ENCODE measurements at places on chromosomes 12 and 14.

DNA sequence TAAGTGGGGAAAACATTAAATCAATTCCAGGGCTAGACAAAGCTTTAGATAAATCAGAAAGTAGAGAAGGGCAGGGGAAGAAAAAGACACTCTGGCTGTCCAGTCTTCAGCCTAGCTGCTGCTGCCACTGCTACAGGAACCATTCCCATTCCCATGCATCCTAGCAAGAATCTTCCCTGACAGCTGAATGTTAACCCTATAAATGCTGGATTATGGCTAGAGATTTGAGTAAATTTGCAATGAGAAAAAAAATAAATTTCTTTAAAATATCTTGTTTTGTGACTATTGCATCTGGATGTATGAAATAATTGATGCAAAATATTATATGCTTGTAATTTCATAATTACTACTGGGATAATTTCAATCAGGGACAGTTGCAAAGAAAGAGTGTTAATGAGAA, 15.0 kb upstream of the CDKN3 start:
- DNase-seq, result no peak

DNA sequence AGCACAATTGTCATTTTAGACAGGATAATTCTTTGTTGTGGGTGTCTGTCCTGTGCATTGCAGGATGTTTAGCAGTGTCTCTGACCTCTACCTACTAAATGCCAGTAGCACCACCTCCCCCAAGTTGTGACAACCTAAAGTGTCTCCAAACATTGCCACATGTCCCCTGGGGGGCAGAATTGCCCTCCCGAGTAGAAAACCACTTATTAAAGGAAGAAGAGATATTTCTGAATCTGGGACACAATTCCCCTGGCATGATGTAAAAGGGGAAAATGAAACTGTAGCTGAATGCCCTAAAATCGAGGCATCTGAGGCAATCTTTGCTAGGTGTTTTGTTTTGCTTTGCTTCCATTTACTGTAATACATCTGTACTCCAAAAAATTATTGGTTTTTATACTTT, 116.8 kb upstream of the NAP1L1 start:
- DNase-seq, result no peak

GRCh38 chr14:55454264-55455002, 14.0 kb upstream of the TBPL2 start:
- no peak for DNase-seq

- no peak for DNase-seq
Observed at GRCh38 chr14:90596733-90597132, 199.9 kb downstream of the CALM1 start.

GRCh38 chr12:110846615-110847566, at the start of gene CCDC63:
Gene CCDC63 (plus strand): TSS chr12:110846987. CDS start chr12:110852955, 5,968 bp downstream.
- DNase-seq, result peak; percentile 40

DNA sequence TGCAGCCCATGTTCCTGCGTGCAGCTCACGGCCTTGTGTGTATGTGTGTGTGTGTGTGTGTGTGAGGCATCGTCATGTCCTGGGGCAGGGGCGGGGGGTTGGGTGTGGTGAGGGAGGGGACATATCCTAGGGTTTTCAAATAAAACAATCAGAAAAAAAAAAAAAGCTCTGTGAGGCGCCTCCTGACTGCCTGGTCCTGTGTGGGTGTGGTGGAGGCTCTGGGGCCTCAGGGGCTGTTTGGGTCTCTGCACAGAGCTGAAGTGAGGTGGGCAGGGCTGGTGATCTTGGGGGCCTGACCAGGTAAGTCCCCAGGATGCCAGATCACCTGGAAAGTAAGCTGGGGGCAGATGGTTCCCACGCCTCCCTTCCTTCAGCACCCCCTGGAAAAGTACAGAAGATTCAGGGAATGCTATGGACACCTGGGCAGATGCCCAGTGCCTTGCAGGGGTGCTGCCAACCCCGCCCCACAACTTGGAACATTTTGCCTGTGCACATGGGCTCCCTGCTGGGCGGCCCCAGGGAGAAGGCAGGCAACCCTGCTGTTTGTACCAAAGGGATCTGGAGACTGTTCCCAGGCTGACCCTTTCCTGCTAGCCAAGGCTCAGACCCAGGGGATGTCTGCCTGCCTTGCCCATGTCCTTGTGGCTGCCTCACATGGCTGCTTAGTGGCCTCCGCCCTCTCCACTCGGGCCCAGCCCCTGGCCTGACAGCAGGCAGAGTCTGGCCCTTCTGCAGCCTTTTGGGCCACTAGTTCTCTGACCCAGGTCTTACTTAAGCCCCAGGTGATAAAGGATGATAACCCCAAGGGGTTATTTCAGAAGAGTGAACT, 28.8 kb downstream of the CLSTN3 start:
- DNase-seq, result no peak

- no peak for DNase-seq
Observed at GRCh38 chr14:52783206-52783605, 8.2 kb downstream of the GNPNAT1 start.

GRCh38 chr14:69685716-69686115, 74.3 kb downstream of the SUSD6 start:
- peak; percentile 49 for DNase-seq

DNA sequence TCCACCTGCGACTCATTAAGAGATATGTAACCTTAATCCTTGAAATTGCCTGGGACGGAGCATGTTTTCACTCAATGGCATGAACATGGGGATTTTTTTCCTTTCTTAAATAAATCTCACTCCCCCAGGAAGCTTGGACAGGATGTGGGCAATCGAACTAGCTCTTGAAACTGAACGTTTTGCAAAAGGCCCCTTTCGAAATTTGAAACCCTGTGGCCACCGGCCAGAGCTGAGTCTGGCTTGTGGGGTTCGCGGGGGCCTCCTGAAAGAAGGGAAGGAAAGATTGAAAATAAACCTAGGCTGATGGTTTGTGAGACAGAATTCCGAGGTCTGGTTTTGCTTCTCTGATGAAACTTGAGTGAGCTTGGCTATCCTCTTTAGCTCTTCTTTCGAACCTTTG, 101.4 kb upstream of the RTL1 start:
- DNase-seq, result no peak

DNA sequence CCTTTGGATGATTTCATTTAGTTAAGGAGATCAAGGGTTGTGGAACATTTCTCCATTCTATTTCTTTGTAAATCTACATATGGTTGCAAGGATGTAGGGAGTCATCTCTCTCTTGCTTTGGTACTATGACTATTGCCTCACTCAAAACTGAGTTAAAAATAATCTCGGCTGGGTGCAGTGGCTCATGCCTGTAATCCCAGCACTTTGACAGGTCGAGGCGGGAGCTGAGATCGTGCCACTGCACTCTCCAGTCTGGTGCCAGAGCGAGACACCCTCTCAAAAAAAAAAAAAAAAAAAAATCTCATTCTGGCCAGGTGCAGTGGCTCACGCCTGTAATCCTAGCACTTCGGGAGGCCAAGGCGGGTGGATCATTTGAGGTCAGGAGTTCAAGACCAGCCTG, 24.8 kb upstream of the PPM1H start:
- DNase-seq, result no peak

GRCh38 chr12:41100572-41100971, 87.5 kb upstream of the PDZRN4 start:
- DNase-seq, result no peak

GRCh38 chr12:58367041-58367440, 425.7 kb downstream of the ATP23 start:
- no peak for DNase-seq

GRCh38 chr12:21644516-21644915, 13.1 kb downstream of the LDHB start:
- no peak for DNase-seq

- DNase-seq, result no peak
Observed at GRCh38 chr14:50350975-50351374, 38.9 kb downstream of the DMAC2L start.

DNA sequence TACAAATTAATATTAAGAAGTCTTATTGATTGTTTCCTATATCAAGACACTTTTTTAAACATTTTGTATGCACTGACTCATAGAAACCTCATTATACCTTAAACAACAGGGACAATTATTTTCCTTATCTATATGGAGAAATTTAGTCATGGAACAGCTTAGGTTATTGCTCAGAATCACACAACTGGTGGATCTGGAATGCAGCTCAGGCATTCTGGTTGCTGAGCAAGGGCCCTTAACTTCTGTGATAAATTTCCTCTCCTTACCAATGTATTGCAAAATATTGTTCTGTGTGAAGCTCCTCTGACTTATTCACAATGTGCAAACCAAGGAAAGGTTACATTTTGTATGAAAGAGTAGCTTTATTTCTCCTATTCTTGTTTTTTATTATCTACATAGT, 817.8 kb downstream of the LRFN5 start:
- no peak for DNase-seq

- DNase-seq, result no peak
Observed at GRCh38 chr12:9634969-9635754, 27.4 kb upstream of the KLRB1 start.

DNA sequence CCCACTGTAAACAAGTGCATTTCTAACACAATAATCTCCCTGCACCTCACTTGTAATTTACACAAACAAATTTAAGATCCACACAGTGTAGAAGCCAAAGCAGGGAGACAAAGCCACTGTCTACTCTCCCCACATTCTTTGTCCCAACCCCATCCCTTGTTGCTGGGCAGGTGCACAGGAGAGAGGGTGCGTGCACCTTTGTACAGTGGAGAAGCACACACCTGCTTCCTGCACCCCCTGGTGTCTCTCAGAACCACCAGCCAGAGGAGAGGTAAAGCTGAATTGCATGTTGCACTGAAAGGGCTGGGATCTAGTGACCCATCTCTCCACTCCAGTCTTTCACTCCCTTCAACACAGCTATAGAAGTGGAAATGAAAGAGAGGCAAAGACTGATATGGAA, 51.4 kb upstream of the IFNG-AS1 start:
- DNase-seq, result no peak

DNA sequence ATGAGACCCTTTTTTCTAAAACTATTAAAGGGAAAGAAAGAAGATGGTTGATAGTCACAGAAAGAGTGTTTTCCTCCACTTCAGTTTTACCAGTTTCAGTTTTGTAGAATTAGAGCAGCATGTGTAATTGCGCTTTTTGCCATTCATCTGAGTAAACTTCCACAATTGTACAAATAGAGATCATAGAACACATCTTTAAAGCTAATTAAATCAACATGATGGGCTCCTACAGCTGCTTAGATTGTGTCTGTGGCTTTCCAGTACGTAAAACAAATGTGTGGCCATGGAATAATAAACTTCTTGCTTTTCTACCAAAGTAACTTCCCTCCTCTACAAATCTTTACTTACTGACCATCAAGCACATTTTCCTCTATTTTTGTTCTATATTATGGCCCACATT, 84.2 kb upstream of the LRIG3 start:
- DNase-seq, result no peak

GRCh38 chr14:24434036-24434435, 4.3 kb downstream of the KHNYN start:
- peak; percentile 58 for DNase-seq

DNA sequence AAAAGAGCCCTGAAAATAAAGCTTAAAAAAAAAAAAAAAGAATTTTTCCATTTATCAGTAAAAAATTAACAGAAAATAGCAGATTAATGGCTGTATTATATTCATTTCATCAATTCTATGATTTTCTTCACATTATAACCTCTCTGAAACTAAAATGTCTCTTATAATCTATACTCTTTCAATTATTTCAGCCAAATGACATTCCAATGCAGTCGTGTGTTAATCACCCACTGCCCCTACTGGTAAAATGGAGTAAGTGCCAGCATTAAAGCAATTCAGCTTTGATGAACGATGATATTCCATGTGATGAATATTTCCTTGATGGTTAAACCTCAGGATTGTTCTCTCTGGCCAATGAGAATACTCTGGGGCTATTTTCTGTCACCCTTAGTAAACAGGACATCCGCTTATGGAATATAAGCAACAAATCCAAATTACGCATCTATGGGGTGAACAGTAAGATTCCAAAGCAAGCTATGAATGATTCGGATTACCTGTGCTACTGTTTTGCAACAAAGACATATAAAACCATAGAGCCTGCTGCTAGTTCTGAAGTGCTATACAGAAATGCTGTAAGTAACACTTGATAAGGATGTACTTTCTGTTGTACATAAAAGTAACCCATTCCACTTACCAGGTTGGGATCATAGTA, 20.3 kb upstream of the SYCP3 start:
- DNase-seq, result peak; percentile 57

Measured in erythroblast (primary cell).